ENCODE measurements at places on chromosomes 7 and 10.

DNA sequence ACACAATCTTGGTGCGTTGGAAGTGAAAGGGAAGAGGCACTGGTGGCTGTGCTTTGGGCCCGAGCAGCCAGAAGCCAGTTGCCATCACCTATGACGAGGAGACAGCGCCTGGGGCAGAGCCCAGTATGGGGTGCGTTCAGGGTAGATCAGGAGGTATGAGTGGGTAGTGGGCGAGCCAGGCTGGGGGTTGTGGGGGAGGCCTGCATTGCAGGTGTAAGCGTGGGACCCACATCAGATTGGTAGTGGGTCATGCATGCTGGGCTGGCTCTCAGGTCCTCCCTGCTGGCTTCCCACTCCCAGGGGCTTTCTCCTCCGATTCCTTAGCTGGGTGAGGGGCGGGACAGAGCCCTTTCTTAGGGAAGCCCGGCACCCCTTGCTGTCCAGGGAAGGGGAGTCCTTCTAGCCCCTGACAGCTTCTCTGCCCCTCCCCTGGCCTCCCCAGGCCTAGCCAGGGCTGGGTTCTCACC is 445 bp upstream of the PVRIG start:
- DNase-seq, result no peak

GRCh38 chr10:88221010-88221973 is 357.9 kb downstream of the PTEN start:
- no peak for DNase-seq

- DNase-seq, result no peak
Measured at GRCh38 chr7:69651101-69651590, 52.9 kb downstream of the AUTS2 start.

GRCh38 chr7:130649004-130649790 is 19.4 kb downstream of the COPG2 start:
- DNase-seq, result no peak

- no peak for DNase-seq
Measured at GRCh38 chr7:142668495-142668894, 80.8 kb upstream of the PRSS1 start.

GRCh38 chr7:155173905-155174304 is 103.8 kb downstream of the HTR5A start:
- DNase-seq, result no peak

GRCh38 chr7:120996988-120997345 is 8.5 kb downstream of the CPED1 start:
- DNase-seq, result no peak

- DNase-seq, result no peak
Measured at GRCh38 chr10:114855776-114856543, 34.4 kb downstream of the FHIP2A start.

DNA sequence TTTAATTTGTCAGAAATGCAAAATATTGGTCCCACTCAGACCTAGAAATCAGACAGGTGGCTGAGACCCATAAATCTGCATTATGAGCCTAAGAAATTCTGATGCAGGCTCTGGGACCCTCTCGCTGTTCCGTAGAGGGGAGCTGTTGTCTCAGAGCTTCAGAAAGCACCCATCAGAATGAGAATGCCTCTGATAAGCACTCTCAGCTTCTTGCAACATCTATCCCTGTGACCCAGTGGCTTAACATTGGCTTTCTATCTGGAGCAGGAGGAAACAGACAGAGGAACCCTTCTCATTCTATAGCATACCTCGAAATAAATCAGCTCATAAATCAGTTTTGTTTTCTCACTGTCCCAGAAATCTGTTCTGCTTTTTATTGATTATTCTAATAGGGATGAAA is 184.6 kb upstream of the SP4 start:
- DNase-seq, result no peak

DNA sequence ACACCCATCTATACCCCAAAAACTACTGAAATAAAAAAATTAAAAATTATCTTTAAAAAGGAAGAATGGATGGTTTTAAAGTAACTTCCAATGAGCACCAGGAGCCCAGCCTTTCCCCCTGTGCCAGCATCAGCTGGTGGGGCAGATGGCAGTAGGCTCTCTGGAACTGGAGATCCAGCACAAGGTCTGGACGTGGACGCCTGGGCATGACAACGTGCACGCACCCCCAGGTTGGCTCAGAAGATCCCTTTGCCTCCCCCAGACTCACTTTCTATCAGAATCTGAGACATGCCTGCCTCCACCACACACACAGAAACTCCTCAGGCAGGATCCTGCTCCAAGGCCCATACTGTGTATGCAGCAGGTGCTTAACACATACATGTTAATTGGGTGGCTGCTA is 35.8 kb downstream of the TCERG1L start:
- DNase-seq, result no peak

DNA sequence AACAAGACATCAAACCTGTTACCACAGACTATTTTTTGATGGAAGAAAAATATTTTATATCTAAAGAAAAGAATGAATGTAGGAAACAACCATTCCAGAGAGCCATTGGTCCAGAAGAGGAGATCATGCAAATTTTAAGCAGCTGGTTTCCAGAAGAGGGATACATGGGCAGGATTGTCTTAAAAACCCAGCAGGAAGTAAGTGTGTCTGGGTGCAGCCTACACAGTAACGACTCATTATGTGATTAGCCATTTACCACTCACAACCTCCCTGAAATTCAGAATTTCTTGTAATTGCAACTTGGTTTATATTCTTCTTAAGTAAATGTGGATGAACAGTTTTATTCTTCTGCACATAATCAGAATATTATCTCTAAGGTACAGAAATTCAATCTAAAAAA is 46.2 kb downstream of the NOC3L start:
- DNase-seq, result no peak

DNA sequence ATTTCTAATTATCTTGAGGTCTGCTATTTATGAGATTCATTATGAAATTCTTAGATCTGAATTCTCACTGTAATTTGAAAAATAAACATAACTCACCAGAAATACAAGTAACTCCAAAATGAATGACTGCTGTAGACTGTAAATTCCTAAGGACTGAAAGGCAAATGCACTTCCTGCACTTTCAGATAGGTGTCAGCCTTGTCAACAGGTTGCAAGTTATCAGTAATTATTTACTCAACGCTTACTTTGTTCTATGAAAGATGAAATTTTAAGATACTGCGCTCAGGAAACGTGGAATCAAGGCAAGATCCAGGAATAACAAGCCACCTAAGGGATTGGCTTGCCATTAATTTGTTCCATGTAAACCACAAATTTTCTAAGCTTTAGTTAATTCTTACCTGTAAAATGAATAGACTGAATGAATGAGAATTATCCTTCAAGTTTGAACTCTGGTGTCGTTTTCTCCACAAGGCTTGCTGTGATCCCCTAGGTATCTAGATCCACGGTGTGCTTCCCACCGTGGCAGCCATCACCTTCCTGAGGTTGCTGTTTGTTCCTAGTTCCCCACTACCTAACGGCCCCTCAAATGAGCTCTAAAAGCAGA is 12.6 kb downstream of the DHX32 start:
- no peak for DNase-seq

GRCh38 chr10:132322586-132323048 is 9.4 kb upstream of the LRRC27 start:
- DNase-seq, result no peak

DNA sequence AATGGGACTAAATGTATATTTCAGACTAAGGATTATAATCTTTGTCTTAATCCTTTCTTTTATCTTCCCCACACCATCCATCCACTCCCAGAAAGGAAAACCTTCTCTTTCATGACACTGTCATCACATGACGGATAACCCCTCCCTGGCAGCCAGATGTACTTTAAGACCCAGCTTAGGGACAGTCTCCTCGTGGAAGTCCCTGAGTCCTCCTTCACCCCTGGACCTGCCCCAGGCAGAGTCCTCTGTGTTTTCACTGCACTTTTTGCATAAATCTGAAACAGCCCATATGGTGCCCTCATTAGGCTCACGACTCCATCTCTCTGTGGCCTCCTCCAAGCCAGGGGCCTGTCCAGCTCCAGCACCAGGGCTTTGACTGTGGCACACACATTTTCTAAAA is 16.0 kb downstream of the NRAP start:
- no peak for DNase-seq

GRCh38 chr7:42017349-42017986 is 219.5 kb downstream of the GLI3 start:
- DNase-seq, result no peak

DNA sequence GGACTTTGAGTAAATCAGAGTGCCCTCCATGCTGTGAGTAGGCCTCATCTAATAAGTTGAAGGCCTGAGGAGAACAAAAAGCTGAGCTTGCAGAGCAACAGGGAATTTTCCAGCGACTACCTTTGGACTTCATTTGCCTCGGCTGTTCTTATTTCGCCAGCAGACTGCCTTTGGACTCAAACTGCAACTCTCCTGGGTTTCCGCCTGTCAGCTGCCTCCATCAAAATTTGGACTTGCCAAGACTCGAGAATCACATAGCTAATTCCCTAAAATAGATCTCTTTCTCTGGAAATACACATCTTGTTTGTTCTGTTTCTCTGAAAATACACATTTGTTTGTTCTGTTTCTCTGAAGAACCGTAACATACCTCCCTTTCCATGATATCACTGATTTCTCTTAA is 93.8 kb downstream of the ITGB8 start:
- no peak for DNase-seq

DNA sequence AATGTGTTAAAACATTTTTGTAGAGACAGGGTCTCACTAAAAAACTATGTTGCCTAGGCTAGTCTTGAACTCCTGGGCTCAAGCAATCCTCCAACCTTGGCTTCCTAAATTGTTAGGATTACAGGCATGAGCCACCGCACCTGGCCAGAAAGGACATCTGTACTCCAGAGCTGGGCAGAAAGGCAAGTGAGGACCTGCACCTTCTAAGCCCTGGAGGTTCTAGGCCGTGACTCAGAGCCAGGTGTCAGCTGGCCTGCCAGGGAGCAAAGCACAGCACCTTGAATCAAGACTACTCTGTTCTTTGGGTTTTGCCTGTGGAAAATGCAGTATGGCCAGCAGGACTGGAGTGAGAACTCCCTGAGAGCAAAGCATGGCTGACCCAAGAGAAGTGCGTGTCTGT is 396.5 kb downstream of the ADRA2A start:
- DNase-seq, result no peak

DNA sequence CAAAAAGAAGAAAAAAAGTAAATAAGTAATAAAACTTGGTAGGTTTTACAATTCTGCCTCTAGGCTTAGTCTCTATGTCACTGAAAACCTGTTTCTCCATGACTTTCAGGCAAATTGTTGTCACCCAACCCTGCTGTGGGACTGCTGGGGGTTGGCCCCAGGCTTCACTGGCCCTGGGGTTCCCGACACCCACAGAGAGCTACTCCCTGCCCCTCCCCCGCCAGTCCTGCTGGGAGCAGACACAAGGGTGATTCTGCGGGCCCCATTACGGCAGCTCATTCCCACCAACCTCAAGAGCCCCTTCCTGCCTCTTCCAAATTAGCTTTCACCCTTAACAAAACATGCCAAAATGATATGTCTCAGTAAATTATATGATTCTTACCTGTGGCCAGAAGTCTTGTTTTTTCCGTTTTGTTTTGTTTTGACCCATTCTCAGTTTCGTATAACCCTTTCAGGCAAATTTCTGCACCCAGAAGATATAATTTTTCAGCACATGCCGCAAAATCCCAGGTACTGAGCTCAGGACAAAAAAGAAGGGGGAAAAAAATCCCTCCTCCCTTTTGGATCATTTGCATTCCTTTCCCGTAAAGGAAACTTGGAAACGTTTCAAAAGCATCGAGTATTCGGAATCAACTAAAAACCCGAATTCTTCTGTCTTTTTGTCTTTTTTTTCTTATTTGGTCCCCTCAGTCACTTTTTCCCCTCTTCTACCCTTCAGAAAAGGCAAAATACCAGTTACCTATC is 27.8 kb downstream of the CHST15 start:
- no peak for DNase-seq

DNA sequence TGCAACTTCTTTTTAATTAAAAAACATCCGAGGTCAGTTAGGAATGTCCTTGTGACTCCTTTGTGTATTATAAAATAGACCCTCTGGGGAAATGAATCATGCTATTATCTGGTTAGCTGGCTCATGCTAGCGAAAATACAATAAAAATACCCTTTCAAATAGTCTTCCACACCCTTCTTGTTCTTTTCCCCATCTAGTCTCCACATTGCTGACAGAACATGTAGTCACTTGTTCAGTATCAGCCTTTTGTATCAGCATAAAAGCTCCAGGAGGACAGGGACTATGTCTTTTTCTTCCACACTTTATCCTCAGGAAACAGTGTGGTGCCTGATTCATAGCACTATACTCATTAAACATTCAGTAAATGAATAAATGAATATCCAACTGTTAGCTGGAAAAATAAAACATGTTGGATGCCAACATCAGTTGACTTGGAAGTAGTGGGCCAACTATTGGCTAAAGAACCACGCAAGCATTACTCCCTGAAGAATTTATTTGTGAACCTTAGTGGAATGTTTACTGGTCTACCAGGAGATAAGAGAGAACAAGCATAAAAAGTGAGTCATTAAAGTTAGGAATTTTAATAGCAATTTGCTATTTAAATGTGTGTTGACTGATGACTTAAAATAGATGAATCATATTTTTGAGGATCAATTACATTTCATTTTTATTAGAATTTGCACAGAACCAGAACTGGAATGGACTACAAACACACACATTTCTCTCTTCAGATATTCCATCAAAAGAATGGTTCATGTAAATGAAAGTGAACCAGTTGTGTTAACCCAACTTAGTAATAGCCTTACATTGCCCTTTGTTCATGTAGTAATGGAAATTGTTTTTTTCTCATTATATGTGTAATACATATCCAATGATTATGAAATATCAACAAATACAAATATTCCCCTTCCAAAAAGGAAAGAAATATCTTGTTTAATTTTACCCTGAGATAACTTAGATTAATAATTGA is 129.6 kb downstream of the DKK1 start:
- DNase-seq, result no peak

DNA sequence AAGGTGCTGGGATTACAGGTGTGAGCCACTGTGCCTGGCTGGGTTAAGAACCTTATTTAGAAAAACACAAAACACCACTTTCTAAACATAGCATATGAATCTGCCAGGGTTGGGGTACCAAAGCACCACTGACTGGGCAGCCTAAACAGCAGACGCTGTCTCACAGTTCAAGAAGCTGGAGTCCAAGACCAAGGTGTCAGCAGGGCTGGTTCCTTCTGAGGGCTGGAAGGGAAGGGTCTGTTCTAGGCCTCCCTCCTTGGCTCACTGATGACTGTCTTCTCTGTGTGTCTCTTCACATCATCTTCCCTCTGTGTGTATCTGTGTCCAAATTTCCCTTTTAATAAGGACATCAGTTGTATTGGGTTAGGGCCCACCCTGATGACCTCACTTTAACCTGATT is 49.6 kb downstream of the HIPK2 start:
- DNase-seq, result no peak

DNA sequence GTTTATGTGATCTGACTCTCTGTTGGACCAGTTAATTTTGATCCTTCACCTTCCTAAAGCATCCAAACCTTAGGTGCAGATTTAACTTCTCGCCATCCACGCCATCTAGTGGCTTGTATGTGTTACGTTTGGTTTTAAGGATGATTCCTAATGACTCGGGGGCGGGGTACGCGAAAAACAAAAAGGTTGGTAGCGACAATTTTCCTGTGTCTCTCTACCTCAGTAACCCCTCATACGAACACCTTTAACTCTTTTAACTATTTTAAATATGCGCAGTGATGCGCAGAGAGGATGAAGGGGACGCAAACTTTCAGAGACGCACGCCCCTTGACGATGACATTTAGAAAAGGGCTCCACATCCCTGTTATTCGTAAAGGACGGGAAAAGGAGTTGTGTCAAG is 714 bp upstream of the KCND2 start:
- DNase-seq, result no peak
